ENCODE measurements at places on chromosomes 11 and 22.

GRCh38 chr11:85647078-85647477 is 689 bp upstream of the TMEM126A start:
- DNase-seq, result no peak

DNA sequence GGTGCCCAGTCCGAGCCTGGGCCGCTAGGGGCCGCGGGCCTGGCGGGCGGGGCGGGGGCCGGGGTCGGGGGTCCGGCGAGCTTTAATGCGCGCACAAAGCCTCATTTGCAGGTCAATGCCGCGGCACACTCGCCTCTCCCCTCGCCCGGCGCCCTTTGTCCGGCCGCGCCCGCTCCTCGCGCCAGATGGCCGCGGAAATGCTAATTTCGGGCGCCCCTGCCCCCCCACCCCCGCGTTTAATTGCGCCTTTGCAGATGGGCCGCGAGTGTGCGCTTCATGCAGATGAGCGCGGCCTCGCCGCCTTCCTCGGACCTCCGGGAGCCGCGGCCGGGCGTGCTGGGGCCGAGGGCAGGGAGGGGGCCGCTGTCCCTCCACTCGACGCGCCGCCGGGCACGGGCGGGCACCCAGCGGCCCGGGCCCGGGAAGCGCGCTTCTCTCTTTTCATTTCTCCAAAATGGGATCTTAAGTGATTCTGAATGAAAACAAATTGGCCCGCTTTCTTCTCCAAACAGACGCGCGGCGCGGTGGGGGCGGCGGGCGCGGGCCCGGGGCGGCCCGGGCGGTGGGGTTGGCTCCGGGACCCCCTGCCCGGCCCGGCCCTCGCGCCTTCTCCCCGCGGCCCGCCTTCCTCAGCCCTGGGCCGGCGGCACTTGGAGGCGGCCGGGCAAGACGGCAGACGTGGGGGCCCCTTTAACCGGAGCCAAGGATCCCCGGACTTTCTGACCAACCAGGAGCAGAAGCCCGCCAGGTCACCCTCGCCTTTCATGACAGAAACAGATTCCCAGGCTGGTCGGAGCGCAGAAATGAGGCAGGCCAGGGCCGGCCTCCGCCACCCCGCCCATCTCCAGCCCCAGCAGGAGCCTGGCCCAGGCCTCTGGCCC is 22.9 kb downstream of the CDKN1C start:
- DNase-seq, result no peak

- no peak for DNase-seq
These were observed 68.6 kb upstream of the ARHGAP32 start for GRCh38 chr11:129260750-129261149.

- DNase-seq, result no peak
These were observed 1035.0 kb downstream of the TBC1D22A start for GRCh38 chr22:47797342-47797945.

- no peak for DNase-seq
These were observed 26.1 kb upstream of the MGAT3 start for GRCh38 chr22:39430576-39431150.

GRCh38 chr11:23423104-23423503 is 562.8 kb upstream of the CCDC179 start:
- no peak for DNase-seq

- no peak for DNase-seq
These were observed 10.6 kb upstream of the GNB1L start for GRCh38 chr22:19865141-19865829.

- no peak for DNase-seq
These were observed 23.1 kb upstream of the MICAL2 start for GRCh38 chr11:12087075-12088004.

DNA sequence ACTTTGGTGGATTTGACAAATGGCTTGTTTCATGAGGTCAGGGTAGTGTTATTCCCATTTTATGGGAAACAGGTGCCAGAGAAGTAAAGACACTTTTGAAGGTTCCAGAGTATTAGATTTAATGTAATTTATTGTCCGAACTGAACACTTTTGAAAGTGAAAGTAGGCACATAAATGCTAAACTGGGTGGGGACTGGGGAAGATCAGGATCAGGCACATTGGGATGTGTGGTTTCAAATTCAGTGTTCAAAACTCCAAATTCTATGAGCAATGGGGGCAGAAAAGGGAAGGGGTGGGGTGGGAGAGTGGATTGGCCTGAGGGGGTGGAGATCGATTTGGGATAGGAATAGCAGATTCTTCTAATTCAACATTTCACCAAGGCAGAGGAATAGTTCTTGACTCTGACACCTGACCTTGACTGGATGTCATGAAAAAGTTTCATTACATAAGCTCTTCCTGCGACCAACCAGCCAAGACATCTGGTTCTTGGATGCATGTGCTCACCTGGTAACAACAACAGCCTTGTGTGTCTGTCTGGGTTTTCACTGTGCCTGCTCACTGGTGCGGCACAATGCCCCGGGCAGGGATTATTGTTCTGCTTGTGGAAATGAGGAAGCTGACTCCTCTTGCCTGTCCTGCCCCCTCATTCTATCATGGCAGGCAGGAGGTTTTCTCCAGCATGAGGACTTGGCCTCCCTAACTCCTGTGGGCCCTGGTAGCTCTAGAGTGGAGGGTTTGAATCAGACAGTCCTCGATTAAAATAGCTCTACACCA is 10.8 kb downstream of the PPFIBP2 start:
- DNase-seq, result no peak
